ENCODE measurements at places on chromosomes 5 and 9. TPM values are rescaled to one million over a fixed set of nuclear protein-coding genes. Genes with fewer than 3 reads are reported as not detected.
A peak's percentile ranks its signal among the peaks of the same experiment; 100 is the strongest.

Gene CDKN2B-AS1
- 5.2 TPM for total RNA-seq

Gene MED7
- 9.3 TPM for total RNA-seq

Gene GPR21
- total RNA-seq, result 3.4 TPM

Gene SPINK6
- total RNA-seq, result not detected

GRCh38 chr5:14296533-14297331 lies 153.6 kb downstream of the TRIO start:
- H3K27me3 ChIP-seq, result no peaks in the 10 kb centered on the region
- H3K36me3 ChIP-seq, result peaks cover 37% of the 10 kb centered on the region
- no peak overlapping the region for H3K4me3 ChIP-seq
- no peak for DNase-seq
- H3K27ac ChIP-seq, result peak overlapping the region; percentile 66
- H3K4me1 ChIP-seq, result peaks cover 1% of the 10 kb centered on the region

- no peaks in the 10 kb centered on the region for H3K4me1 ChIP-seq
- no peak overlapping the region for H3K27ac ChIP-seq
- no peak for DNase-seq
- H3K4me3 ChIP-seq, result no peak overlapping the region
- peaks cover 34% of the 10 kb centered on the region for H3K36me3 ChIP-seq
These were observed 10.1 kb upstream of the MARVELD2 start for GRCh38 chr5:69404659-69405330.

DNA sequence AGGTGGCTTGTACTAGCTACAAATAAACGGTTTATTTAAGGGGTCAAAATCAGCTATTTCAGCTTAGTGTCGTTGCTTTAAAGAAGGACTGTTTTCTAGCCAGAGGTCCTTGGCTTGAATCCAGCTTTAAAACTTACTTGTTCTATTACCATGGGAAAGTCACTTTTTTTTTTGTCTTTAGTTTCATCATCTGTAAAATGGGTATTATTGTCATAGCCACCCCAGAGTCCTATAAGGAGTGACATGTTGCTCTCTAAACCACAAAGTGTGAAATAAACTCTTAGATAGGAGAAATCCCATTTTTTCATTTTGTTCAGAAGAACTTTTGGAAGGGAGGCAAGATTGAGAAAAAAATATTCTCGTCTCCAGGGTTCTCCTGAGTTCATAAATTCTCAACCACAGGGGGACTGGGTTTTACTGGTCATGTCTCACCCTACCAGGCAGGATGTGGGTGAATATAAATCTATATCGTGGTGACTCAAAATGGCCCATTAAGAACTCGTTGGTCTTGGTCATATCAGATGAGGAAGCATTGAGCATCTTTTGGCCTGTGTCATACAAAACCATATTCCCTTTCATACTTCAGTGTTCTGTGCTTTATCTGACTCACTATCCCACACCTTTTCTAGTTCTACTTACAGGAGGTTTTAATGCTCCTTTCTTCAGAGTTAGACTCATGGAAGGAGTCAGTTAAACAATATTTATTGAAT lies 202.7 kb upstream of the NR3C1 start:
- H3K4me1 ChIP-seq, result no peaks in the 10 kb centered on the region
- H3K27ac ChIP-seq, result no peak overlapping the region
- H3K4me3 ChIP-seq, result no peak overlapping the region
- H3K27me3 ChIP-seq, result peaks cover 4% of the 10 kb centered on the region
- DNase-seq, result no peak

DNA sequence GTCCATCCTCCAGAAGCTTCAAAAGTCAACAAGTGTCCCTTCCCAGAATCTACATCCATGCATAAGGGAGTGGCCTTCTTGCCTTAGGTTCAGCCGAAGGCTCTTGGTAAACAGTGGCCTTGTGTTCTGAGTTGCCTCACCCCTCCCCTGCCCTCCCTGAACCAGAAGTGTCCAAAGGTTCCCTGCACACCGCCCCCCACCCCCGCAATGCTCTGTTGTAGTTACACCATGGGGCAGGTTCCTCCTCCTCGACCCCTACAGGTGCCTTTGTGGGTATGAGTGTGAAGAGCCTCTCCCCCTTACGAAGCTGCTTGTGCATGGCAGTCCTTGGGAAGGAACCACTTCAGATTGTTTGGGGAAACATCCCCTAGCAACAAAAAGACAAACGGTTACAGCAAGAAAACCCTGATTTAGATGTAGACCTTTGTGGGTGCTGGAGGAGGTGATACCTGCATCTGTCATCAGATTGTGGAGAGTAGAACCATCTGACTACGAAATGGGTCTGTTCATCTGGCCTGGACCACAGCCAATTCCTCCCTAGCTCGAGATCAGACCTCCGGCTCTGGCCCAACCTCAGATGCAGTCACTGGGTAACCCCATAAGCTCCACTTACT lies 7.1 kb downstream of the SPACA9 start:
- H3K27me3 ChIP-seq, result no peaks in the 10 kb centered on the region
- H3K36me3 ChIP-seq, result peaks cover 3% of the 10 kb centered on the region
- no peak overlapping the region for H3K4me3 ChIP-seq
- H3K27ac ChIP-seq, result no peak overlapping the region
- H3K4me1 ChIP-seq, result no peaks in the 10 kb centered on the region

DNA sequence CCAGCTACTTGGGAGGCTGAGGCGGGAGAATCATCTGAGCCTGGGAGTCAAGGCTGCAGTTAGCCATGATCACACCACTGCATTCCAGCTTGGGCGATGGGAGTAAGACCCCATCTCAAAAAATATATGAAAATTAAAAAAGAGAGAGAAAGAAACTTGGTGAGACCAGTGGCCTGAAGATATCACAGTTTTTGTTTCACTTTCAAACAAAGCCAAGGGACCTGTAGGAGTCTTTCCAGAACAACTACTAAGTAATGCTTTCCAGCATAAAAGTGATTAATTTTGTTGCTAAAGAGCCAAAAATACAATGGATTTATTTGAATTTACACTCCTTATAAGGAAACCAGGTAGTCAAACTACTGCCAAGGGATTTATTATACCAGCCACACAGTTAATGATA lies 23.5 kb downstream of the GKAP1 start:
- DNase-seq, result no peak
- H3K27ac ChIP-seq, result no peak overlapping the region
- no peak overlapping the region for H3K4me3 ChIP-seq

Gene PLPP7
- 0.73 TPM for total RNA-seq

Measured in osteocyte (in vitro differentiated cells).